ENCODE measurements at places on chromosomes 5 and 9.

GRCh38 chr5:52789851-52790250 is 2.1 kb downstream of the ITGA1 start:
- no peak for DNase-seq

DNA sequence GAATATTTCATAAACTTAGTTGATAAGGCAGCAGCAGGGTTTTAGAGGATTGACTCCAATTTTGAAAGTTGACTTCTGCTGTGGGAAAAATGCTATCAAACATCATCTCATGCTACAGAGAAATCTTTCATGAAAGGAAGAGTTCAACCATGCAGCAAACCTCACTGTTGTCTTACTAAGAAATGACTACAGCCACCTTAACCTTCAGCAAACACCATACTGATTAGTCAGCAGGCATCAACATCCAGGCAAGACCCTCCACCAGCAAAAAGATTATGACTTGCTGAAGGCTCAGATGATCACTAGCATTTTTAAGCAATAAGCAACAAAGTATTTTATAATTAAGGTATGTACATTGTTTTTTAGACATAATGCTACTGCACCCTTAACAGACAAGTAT is 7.6 kb downstream of the TMEM174 start:
- DNase-seq = no peak

DNA sequence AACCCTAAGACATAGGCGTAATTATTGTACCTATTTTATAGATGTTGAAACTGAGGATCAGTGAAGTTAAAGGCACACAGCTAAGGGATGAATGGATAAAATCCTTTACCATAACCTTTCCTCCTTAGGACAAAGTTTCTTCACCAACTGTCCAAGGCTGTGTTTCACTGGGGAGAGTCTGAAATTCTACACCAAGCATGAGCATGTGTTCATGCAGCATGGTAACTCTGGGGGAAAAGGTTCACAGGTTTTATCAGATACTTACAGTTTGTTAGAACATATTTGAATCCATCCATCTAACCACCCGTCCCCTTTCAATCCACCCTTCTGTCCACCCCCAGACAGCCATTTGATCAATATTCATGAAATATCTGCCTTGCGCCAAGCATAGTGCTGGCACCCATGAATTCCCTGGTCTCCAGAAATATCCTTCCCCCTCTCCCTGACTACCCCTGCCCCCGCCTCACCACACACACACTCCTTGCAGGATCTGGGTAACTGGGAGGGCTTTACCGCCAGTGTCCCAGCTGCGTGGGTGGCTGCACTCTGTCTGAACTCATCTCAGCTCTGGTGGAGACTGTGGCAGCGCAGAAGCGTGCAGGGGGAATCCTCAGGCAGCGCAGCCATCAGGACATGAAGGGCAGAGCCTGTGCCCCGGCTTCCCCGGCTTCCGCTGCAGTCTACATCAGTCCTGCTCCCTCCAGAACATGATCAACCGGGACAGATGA is 6.3 kb upstream of the KCNIP1 start:
- no peak for DNase-seq

- no peak for DNase-seq
These were observed 63.3 kb downstream of the FAM174A start for GRCh38 chr5:100598446-100598845.

DNA sequence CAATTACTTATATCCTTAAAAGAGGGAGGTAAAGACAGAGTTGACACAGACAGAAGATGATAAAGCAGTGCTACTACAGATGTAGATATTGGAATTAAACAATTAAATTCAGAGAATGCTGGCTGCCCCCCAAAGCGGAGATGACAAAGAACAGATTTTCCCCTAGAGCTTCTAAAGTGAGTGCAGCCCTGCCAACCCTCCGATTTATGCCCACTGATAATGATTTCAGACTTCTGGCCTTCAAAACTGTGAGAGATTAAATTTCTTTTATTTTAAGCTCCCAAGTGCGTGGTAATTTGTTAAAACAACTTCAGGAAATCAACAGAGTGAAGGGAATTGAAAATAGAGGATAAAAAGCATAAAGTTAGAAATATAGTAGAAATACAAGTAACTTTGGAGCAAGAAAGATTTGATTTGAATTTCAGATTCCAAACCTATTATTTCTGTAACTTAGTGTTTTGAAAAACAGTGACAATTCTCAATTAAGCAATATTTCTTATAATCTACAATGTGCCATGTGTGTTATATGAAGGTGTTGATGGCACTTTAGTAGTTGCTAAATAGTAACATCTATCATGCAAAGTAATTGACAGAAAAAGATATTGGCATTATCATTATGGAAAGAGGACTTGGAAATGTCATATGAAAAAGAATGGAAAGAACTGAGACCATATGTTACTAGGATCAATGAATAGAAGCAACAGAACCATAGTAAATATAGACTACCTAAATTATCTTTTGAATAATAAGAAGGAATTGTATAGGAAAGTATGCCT is 946.4 kb upstream of the PTPRD start:
- no peak for DNase-seq

DNA sequence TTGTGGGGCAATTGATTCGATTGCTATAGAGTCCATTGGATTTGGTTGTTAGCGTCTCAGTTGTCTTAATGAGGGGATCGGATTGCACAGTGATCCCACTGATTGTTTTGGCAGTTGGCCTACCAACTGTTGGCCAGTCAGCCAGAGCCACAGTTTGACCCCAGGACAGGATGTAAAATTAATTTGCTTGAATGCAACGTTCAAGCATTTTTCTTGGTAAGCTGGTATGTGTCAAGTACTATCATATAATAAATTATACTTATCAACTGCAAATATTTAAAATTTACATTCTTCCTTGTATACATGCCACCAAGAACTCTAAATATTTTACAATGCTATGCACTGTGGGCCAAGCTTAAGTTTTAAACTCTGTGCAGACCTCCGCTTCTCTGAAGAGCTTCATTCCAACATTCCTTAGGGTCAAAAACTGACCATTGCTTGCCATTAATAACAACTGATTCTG is 80.4 kb upstream of the OSMR start:
- DNase-seq = no peak

- DNase-seq = no peak
These were observed 119.5 kb upstream of the CTNND2 start for GRCh38 chr5:12023614-12024241.

Data from stimulated activated CD4-positive, alpha-beta T cell treated with anti-CD3 and anti-CD28 coated beads, TNF-alpha, amount 100 ng/mL, for 24 hours (primary cell).